MV-4-11 (cell line): ENCODE measurements at places on chromosomes 3 and 15.

DNA sequence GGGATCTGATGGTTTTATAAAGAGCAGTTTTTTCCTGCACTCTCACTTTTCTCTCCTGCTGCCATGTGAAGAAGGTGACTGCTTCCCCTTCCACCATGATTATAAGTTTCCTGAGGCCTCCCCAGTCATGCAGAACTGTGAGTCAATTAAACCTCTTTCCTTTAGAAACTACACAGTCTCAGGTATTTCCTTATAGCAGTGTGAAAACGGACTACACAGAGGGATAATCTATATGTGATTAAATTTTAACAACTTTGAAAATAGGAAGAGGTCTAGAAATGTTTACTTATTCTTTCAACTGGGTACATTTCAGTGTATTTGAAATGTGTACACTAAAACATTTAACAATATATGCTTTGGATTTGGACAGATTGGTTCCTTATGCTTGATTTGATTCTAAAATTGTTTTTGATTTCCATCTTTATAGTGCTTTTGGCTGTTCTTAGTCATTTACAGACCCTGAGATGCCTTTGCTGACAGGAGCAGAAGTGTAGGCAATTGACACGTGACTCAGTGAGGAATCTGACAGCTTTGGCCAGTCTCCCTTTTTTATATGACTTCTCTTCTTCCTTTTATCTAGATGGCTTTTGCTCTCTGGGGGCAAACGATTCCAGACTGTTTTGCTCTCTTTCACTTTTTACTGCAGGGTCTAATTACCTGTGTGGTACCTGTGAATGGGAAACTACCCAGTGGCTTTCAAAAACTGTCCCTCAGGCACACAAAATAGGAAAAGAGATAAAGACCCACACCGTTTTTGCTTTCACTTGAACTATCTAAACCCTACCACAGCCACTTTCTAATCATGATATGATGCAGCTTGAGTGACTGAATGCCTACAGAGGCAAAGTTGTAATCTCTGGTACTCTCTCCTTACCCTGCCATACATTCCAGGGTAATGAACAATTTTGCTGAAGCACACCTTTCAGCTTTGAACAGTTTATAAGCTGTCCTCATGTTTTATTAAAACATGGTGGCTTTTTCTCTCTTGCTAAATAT, 422.6 kb downstream of the ROBO1 start:
- no peak for DNase-seq

GRCh38 chr15:74234598-74234875, 1.6 kb upstream of the CCDC33 start:
- no peak for DNase-seq

- DNase-seq, result peak; percentile 17
Measured at GRCh38 chr3:177131927-177132636, 65.2 kb downstream of the TBL1XR1 start.

GRCh38 chr15:88100181-88100580, 156.4 kb downstream of the NTRK3 start:
- no peak for DNase-seq

DNA sequence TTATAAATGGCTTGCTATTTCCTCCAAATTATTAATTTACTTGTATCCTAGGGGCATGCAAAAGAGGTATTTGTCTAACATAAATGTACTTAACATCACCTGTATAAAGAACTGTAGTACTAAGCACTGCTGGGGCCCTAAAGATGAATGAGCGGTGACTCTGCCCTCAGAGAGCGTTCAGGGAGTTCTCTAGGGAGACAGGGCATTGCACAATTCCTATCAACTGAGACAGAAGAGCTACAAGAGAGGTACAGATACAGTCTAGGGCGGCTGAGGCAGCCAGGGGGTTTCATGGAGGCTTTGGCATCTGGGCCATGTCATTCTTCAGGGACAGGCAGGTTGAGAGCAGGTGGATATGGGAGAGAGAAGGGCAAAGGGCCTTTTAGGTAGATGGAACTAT, 39.9 kb upstream of the PARL start:
- DNase-seq, result no peak

DNA sequence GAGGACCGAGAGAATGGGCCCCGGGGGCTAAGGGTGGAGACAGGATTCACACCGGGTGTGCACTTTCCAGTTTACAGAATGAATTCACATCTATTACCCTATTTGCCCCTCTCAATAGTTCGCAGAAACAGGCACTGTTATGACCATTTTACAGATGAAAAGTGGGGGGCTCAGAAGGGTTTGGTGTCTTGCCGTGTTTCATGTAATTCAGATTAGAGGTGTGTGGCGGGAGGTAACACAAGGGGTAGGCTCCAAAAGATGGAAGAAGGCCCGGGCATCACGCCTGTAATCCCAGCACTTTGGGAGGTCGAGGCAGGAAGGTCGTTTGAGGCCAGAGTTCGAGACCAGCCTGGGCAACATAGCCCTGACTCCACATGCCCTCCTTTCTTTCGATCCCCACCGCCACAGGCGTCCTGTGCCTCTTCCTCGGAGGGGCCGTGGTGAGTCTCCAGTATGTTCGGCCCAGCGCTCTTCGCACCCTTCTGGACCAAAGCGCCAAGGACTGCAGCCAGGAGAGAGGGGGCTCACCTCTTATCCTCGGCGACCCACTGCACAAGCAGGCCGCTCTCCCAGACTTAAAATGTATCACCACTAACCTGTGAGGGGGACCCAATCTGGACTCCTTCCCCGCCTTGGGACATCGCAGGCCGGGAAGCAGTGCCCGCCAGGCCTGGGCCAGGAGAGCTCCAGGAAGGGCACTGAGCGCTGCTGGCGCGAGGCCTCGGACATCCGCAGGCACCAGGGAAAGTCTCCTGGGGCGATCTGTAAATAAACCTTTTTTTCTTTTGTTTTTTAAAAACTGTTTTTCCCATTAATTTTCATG, 3.4 kb downstream of the DUOXA2 start:
- no peak for DNase-seq

GRCh38 chr15:80736560-80736959, 41.5 kb downstream of the ABHD17C start:
- no peak for DNase-seq

DNA sequence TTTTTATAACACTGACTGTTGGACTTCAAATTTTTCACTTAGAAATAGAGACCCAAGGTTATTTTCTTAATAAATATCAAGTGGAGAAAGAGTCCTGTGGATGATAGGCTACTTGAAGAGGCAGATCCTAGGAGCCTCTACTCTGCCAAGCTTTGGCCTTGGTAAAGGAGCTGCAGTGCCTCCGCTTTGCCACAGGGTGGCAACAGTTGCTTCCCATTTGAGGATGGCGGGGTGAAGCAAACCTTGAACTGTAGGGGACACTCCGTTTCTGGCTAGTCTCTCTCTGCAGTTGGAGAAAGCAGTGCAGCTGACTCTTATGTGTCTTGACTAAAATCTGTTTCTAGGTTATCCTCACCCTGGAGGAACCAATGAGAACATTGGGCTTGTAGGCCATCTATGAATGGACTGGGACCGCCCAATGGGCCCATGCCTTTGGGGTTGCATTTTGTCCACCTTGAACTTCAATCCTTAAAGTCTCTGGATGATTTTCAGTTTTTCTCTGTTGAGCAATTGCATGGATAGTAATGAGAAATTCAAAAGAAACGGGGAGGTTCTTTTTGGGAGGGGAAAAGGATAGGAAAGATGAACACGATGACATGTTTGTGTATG, 9.8 kb downstream of the SCG5 start:
- peak; percentile 51 for DNase-seq

DNA sequence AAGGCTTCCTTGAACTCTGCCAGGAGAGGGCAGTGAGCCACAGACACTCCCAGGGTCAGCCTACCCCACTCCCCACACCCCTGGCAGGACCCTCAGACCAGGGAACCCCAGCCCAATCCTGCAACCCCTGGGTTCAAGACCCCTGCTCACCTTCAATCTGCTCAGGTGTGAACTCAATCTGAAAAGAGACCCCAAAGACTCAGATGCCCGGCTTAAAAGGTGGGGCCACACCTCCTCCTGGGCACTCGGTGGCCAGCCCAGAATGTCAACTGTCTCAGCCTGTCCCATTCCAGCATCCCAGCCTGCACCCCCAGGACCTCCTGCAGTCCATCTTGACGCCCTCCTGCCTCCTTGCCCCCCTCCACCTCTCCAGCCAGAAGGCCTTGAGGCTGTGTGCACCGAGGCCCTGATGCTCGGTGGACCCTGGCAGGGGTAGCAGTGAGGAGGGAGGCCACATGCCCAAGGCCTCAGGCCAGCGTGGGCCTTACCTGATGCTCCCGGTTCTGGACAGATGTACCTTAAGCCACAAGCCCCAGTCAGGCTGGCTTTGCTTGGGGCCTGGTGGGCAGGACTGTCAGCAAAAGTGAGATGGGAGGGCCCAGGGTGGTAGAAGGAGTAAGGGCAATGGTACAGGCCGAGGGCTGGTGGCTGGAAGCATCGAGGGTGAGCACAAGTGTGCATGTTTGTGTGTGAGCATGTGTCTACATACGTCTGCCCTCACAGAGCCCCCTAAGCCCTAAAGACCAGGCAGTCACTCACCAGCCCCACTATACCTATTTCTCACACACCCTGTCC, 2.2 kb downstream of the MYL3 start:
- no peak for DNase-seq

DNA sequence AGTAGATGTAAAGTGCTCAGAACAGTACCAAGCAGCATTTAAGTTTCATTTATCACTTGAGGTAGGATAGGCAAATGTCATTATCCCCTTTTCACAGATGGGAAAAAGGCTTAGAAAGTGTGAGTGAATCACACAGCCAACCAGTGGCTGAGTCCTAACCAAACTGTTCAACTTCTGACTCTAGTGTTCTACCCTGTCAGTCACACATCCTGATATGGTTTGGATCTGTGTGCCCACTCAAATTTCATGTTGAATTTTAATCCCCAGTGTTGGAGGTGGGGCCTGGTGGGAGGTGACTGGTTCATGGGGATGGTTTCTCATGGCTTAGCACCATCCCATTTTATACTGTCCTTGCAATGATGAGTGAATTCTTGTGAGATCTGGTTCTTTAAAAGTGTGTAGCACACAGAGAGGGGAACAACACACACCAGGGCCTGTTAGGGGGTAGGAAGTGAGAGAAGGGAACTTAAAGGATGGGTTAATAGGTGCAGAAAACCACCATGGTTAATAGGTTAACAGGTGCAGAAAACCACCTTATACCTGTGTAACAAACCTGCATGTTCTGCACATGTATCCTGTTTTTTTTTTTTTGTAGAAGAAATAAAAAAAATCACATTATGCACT, 304.7 kb downstream of the SUCLG2 start:
- peak; percentile 42 for DNase-seq

DNA sequence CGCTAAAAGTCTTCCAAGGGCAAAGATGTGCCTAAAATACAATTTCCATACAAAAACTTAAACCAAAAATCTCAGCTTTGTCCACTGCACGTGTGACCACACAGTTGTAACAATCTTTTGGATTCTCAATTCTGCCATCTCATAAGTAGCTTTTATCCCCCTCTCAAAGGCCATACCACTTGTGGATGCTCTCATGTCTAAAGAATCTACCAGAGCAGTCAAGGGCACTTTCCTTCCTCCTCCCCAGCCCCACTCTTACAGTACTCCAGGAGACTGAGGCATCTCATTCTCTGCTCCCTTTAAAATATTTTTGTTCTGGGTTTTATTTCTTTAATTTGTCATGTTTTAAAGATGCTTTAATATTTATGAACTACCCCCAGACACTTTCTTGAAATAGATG, 102.3 kb upstream of the PFN2 start:
- DNase-seq, result no peak

- DNase-seq, result no peak
Measured at GRCh38 chr15:51313074-51313393, 25.4 kb downstream of the CYP19A1 start.

DNA sequence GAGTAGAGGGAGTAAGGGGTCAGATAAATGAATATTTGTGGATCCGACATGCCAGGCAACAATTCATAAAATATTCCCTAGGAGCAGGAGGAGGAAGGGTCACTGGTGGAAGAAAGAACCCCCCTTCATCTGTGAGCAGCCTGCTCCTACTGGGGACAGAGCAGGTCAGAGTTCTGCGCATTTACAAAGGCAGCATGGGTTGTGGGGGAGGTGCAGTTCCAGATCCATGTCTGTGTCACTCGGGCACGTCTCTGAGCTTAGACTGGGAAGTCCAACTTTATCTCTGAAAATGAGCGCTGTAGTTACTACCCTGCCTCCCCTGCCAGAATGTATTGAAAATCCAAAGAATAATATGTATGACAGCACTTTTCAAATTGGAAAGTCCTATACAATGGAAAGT, 115.2 kb downstream of the GABRG3 start:
- DNase-seq, result no peak

GRCh38 chr3:60696428-60697125, 554.7 kb downstream of the FHIT start:
- no peak for DNase-seq
